CD4-positive, alpha-beta memory T cell (primary cell): ENCODE measurements at places on chromosomes 13 and 19. TPM values are rescaled to one million over a fixed set of nuclear protein-coding genes. Genes with fewer than 3 reads are reported as not detected.

GRCh38 chr13:79918620-79919019 is 422.3 kb downstream of the SPRY2 start:
- no peaks in the 10 kb centered on the region for H3K36me3 ChIP-seq
- DNase-seq: no peak
- H3K27ac ChIP-seq: no peak overlapping the region
- no peaks in the 10 kb centered on the region for H3K4me1 ChIP-seq
- H3K4me3 ChIP-seq: no peak overlapping the region
- H3K27me3 ChIP-seq: no peaks in the 10 kb centered on the region

- H3K27ac ChIP-seq: no peak overlapping the region
- DNase-seq: no peak
- no peaks in the 10 kb centered on the region for H3K27me3 ChIP-seq
- H3K4me3 ChIP-seq: no peak overlapping the region
- H3K4me1 ChIP-seq: peaks cover 18% of the 10 kb centered on the region
Measured at GRCh38 chr13:48230541-48230940, 2.5 kb upstream of the ITM2B start.

The HS6ST3 gene
- total RNA-seq: not detected

The PDX1 gene
- not detected for total RNA-seq
